Fibroblast of skin of abdomen (primary cell): ENCODE measurements at places on chromosomes 5 and 9.

GRCh38 chr5:14773588-14773987 is 98.0 kb downstream of the ANKH start:
- no peak for DNase-seq

- no peak for DNase-seq
Measured at GRCh38 chr5:64659289-64659688, 31.0 kb upstream of the SHISAL2B start.

- no peak for DNase-seq
Measured at GRCh38 chr9:125099816-125100215, 43.5 kb downstream of the SCAI start.

- no peak for DNase-seq
Measured at GRCh38 chr9:121499177-121499426, 542 bp downstream of the GGTA1 start.

DNA sequence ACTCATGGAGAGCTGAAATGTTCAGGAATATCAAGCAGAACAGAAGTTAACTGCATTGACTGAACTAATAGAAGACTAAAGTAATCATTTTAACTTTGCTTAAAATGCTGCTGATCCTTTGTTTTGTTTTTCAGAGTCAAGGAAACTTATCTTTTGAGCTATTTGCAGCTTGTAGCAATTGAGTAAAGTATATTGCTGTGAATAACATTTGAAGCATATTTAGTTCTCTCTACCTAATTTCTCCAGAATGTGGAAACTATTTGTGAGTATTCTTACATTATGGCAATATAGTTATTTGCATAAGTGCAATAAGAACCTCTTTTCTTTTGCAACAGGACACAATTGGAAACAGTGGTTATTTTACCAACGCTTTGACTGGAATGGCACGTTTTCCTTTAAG is 5.3 kb upstream of the SOX30 start:
- no peak for DNase-seq

- no peak for DNase-seq
Measured at GRCh38 chr5:50646591-50646990, 19.8 kb upstream of the PARP8 start.

GRCh38 chr9:121921444-121921843 is 171.7 kb downstream of the TTLL11 start:
- peak; percentile 19 for DNase-seq

- DNase-seq = no peak
Measured at GRCh38 chr5:90549729-90550275, 8.8 kb upstream of the ADGRV1 start.

DNA sequence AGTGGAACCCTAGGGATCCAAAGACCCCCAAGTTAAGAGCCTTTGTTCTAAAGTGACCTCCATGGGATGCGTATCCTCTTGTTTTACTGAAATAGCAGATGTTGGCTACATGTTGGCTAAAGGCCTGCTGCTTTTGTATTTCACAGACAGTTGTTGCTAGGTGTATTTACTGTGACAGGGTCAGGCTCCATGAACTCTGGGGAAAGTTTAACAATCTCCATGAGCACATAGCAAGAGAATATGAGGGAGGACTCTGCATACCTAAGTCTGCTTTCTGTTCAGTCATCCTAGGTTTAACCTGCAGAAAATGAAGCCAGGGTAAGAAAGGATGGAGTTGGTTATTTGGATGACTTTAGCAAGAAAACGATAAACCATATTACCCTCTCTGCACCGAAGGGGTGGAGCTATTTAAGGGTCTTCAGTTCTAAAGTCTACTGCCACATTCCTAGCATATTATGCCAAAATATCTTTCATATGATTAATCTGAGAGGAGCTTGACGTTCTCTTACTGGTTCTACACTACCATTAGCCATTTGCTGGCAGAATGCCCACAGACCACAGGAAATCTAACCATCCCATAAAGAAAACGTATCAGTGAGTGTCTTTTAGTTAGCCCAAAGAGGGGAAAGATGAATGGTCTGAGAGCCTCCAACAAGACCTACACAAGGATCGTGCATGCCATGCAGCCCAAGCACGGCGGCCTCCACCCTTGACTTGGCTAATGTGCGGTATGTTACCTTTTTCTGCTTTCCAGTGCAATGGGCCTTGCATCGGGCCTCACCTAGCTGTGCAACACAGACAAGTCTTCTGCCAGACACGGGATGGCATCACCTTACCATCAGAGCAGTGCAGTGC is 127.8 kb downstream of the SAXO1 start:
- DNase-seq = peak; percentile 85
